ENCODE measurements at places on chromosomes 7 and 10.

DNA sequence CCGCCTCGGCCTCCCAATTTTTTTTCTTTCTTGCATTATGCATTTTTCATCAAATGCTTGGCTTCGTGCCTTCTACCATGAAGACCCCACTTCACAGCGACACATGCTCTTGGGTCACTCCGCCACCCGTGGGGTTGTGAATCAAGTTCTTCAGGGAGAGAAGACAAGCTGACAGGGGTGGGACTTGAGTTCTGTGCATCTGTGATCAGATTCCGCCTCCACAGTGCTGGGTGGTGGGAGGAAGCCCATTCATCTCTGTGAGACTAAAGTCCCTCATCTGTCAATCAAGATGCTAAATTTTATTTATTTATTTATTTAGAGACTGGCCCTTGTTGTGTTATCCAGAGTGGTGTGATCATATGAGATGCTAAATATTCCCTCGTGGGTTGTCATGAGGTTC is 333.0 kb downstream of the DPP6 start:
- DNase-seq: no peak

DNA sequence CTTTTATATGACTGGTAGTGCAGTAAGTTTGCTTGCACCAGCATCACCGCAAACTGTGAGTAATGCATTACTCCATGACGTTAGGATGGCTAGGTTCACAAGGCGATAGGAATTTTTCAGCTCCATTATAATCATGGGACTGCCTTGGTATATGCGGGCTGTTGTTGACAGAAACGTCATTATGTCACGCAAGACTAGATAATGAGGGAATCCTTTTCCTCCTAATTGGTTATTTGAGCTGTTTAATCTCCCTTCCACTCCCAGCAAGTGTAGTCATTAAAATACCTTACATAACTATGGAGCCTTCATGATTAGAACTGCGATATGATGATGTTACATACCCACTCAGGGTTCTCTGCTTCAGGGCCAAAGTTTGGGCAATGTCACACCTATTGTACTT is 17.3 kb downstream of the KLLN start:
- no peak for DNase-seq

DNA sequence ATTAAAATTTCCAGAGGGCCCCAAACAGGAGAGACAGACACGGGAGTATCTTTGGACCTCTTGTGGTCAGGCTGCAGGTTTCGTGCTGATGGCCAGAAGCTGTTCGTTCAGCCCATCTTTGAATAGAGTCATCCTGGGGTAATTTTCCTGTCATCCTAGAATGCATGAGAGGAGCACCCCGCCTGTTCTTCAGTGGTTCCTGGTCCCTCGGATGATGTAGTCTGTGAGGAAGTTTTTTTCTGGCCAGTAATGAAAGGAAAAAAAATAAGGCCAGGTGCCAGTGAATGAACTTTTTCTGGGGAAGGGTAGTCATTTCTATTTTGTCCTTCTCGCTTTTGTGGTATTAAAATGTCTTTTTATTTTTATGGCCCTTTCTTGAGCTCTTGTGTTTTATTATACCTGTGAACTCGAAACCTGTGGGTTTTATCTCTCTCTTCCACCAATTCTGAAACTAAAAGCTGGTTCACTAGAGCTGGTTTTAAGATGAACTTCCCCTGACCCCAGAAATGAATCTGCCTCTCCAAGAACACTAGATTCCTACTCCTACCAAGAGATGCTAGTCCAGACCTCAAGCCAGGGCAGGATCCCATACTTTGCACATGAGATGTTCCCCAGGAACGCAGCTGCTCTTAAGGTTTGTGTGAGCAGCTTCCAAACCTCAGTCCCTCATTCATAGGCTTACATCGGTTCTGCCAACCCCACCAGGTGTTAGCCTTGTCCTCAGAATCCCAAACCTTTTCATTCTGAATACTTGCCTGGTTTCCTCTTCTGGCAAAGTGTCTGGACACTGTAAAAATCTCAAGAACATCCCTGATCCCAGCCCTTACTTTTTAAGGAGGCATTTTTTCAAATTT is 15.4 kb upstream of the MEST start:
- DNase-seq: peak; percentile 48

- DNase-seq: peak; percentile 81
Measured at GRCh38 chr10:20094226-20094976, 278.2 kb downstream of the PLXDC2 start.

DNA sequence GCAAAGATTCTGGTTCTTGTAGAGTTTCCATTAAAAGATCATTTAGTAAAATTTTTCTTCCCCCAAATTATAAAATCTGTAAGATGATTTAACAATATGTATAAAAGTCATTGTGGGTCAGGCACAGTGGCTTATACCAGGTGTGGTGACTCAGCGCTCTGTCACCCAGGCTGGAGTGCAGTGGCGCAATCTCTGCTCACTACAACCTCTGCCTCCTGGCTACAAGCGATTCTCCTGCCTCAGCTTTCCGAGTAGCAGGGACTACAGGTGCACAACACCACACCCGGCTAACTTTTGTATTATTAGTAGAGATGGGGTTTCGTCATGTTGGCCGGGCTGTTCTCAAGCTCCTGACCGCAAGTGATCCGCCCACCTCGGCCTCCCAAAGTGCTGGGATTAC is 68.0 kb downstream of the SEPTIN14 start:
- no peak for DNase-seq

DNA sequence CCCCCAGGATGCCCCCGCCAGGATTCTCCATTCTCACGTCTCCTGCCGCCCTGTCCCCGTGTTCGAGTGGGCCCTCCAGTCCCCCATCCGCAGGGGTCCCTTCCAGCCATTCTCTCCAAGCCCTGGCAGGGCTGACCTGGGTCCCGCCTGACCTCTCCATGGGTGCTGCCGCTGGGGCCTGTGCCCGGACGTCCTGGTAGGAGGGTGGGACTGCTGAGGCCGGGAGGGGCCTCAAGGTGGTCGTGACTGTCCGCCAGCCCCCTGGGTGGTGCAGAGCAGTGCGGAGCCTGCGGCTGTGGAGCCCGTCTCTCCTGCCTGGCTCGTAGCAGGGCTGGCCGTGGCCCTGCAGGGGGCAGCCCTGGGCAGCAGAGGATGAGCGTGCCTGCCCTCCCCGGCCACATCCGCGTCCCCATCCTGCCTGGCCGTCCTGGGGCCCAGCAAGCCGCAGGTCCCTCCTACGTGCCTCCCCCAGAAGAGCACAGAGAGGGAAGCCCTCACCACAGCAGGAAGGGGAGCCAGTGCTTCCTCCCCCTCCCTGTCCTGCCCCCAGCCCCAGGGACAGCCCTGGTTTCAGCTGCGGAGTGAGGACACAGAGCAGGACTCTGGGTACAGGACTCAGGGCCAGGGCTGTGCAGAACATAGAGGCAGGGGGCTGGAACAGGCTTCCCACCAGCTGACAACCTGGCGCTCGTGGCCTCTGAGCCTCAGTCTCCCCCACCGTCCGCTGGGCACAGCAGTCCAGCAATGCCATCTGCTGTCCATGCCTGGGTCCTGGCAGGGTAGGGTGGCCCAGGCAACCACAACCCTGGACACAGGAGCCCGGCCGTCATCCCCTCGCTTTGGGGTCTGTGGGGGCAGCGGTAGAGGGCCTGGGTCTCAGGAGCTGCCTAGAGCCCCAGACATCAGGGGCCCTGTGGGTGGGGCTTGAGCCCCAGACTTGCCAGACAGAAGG is 1.5 kb upstream of the GRIFIN start:
- DNase-seq: peak; percentile 47

Measured in fibroblast of skin of abdomen (primary cell).